Stimulated activated CD4-positive, alpha-beta T cell treated with anti-CD3 and anti-CD28 coated beads, Interleukin-1b, Interleukin-23, amount 100 ng/mL, for 1 hour (primary cell): ENCODE measurements at places on chromosomes 2 and 18.

- DNase-seq = no peak
Observed at GRCh38 chr2:63194175-63194574, 143.5 kb downstream of the OTX1 start.

DNA sequence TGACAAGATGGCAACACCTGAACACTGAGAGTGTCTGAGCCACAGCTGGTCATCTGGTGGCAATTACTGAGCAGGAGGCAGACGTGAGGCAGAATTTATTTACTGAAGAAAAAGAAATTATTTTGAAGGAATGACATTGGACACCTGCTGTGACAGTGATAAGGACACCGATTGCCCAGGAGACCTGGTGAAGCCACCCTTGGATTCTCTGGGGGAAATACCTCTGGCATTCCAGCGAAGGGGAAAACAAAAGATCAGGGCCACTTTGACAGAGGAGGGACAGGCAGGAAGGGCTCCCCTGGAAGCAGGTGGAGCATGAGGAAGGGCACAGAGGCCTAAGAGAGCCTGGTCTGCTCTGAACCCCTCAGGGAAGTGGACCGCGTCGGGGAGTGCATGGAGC lies 85.4 kb upstream of the ALPP start:
- no peak for DNase-seq

DNA sequence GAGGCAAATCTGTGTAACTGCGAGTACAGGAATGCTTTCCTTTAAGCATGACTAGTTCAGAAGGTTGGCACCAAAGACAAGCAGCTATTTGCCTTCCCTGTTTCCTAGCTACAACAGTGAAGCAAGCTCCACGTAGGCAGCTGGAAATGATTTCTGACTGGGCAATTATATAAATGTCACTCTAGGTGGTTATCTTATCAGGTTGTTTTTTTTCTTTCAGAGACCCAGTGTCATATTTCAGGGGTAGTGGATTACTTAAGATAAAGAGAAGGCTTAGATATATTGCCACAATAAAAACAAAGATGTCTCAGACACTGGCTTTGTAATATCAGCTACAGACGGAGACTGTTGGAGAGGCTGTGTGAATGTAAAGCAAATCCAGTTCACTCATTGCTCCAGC lies 748.9 kb upstream of the NXPH2 start:
- DNase-seq = no peak

DNA sequence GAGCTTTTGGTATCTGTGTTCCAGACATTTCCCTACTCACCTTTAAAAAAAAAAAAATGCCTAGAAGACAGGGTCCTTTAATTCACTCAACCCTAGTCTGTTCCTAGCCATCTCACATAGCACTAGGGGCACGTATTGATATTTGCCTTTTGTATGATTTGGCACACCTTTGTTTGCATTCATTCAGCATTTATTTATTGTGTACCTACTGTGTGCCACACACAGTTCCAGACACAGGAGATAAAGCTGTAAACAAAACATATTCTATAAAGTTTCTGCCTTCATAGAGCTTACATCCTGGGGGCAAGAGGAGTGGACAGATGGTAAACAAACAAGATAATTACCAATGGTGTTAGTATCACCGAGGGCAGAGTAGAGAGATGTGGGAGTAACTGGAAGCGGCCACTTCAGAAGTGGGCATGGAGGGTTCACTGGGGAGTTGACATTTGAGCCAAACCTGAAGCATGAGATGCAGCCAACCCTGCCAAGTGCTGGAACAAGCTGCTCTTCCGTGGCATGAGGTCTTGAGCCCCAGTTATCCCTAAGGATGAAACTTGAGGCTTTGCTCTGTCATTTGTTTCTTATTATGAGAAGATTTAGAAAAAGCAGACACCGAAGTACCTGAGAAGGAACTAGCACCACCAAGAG lies 18.2 kb downstream of the MAPRE2 start:
- DNase-seq = no peak

- no peak for DNase-seq
Observed at GRCh38 chr2:242015108-242016065, 145.9 kb downstream of the RTP5 start.

- DNase-seq = no peak
Observed at GRCh38 chr2:232731470-232731869, 34.3 kb downstream of the GIGYF2 start.

DNA sequence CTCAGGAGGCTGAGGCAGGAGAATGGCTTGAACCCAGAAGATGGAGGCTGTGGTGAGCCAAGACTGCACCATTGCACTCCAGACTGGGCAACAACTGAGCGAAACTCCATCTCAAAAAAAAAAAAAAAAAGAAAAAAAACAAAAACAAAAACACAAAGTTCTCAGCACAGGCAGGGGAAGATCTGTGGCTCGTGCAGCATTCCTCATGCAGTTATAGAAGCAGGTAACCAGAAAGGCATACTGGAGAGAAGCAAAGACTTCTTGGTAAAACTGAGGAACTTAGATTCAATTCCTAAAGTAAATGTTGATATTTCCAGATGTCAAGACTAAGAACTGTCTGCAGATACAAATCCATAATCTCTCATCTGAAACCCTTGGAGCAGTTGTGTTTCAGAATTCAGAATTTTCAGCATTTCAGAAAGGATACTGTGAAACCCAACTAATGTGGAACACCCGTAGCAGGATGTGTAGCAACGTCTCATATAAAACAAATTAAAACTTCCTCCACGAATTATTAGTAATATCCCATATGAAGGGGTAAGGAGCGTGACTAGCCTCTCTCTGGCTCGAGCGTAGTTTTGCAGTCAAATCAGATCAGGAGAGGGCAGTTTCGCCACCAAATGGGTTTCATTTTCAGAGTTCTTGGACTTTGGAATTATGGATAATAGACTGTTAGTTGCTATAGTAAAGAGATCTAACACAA lies 13.2 kb upstream of the SLC25A52 start:
- DNase-seq = no peak

DNA sequence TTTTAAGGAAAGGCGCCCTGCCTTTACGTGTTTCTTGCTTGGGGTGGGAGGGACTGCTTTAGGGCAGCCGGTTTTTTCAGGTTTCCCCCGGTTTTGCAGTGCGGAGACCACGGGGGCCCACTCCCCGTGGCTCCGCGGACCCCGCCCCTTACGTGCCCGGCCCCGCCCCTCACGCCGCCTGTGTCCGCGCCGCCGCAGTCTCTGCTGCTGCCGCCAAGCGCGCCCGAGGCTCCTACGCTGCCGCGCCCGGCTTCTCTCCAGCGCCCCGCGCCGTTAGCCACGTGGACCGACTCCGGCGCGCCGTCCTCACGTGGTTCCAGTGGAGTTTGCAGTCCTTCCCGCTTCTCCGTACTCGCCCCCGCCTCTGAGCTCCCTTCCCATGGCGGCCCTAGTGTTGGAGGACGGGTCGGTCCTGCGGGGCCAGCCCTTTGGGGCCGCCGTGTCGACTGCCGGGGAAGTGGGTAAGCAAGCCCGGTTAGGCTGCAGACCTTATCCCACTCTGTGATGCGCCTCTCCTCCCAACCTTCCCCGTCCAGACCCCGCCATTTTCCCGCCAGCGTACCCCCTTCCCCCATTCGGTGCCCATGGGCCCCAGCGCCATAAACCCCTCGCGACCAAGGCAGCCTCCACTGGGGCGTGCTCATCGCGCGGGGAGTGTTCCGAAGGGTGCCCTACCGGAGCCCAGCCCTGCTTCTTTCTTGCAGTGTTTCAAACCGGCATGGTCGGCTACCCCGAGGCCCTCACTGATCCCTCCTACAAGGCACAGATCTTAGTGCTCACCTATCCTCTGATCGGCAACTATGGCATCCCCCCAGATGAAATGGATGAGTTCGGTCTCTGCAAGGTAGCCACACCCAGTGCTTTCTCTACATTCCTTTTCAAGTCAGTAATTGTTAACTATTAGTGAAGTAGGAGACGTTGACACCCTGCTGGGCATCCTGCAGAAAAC lies at the start of gene CAD:
Gene CAD, plus strand, starts transcription at position 197 of the 949 bp plus-strand sequence. Its CDS starts 183 bp downstream, at position 380.
- DNase-seq = peak; percentile 87

DNA sequence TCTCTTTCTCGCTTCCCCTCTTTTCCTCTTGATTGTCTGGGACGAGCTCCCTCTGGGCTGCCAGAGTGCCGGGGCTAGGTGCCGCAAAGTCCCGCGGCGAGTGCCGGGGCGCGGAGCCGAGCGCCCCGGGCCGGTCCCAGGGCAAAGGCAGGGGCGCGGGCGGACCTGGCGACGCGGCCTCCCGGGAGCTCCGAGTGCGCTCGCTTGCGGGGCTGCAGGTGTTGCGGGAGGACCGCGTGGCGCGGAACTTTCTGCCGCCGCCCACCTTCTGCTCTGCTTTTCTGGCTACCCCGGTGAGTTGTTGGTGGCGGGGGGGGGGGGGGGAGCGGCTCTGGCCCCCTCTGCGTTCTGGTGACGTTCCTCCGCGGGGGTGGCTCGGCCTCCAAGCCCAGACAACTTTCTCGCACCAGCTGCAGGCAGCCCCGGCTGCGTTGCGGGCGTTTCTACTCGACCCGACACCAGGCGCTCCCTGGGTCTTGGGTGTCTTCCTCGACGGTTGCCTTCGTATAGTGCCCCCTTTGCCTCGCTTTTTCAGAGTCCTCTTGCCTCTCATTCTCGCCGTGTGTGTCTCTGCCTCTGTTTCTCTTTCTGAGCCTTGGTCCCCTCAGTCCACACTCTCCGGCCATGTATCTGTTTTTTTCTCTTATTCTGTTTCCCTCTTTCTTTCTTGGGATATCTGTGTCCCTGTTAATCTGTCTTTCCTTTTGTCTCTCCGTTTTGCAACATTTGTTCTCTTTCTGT lies 759 bp downstream of the GALNT13 start:
- DNase-seq = no peak

- DNase-seq = no peak
Observed at GRCh38 chr18:2894841-2895370, 48.1 kb downstream of the EMILIN2 start.

GRCh38 chr2:160294339-160294803 lies 94.3 kb upstream of the ITGB6 start:
- no peak for DNase-seq

GRCh38 chr2:23684395-23685176 lies 242.3 kb downstream of the ATAD2B start:
- no peak for DNase-seq

DNA sequence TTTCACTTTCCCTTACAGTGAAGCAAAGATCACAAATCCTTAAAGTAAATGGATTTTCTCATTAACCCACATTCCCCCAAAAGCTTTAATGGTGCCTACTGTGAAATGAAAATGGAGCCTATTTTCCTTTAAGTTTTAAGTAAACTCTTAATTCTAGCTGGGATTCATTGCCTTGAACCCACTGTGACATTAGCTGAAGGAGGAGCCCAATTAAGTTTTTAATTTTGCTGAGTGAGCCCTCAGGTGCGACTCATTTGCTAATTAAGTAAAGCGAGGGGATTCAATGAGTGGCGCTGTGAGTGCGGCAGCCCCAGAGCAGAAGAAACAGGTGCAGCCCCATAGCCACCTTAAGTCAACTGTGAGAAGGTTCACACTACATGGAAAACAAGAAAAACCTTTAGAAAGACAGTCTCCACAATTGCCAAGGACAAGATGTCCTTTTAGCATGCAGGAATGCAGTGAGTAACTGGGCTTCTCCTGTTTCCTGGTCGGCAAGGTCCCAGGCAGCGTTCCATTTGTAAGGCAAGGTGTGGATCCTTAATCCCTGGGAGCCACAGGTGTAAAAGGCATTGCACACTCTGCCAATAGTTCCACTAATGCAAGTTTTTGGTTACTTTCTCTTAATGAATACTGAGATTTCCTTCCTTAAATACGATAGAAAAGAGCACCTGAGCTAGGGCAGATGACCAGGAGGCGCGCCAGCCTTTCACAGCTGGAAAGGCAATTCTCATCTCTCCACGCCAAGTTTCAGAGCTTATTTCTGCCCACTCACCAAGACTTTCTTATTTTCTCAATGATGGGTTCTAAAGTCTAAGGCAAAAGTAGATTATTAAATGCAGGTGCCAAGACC lies 87.7 kb downstream of the TMEM18 start:
- DNase-seq = no peak

DNA sequence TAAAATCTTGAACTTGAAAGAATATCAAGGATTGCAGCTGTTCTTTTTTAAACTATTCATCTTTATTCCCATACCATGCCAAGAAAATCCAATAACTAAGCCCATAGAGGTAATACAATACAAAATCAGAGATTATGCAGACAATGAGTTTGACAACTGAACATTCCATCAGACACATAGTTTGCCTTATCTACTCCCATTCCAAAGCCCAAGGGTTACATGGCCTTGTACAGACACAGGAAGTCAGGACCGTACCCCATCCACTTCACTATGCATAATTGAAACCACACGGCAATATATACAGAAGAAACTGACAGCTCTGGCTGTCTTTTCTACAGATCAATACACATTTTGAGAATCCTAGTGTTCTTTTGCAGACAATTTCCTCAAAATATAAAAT lies 181.3 kb downstream of the TMX3 start:
- no peak for DNase-seq

- no peak for DNase-seq
Observed at GRCh38 chr2:21590026-21590690, 466.4 kb downstream of the TDRD15 start.

- no peak for DNase-seq
Observed at GRCh38 chr2:72347081-72347480, 199.4 kb upstream of the CYP26B1 start.

DNA sequence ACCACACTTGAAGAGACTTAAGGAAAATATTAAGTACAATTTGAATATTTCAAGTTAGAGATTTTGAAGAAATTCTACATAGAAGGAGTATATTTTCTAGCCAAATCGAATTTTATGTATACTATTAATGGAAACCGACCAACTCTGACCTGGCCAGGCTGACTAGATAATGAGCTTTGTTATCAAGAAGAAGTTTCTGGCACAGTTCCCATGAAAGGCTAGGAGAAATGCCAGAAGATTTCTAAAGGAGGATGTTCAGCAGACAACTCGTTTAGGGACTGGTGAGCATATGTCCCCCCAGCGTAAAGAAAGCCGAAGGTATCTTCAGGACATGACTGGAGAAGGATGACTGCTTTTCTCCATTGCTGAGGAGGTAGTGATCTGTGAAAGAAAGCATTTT lies 127.3 kb downstream of the DIS3L2 start:
- no peak for DNase-seq

DNA sequence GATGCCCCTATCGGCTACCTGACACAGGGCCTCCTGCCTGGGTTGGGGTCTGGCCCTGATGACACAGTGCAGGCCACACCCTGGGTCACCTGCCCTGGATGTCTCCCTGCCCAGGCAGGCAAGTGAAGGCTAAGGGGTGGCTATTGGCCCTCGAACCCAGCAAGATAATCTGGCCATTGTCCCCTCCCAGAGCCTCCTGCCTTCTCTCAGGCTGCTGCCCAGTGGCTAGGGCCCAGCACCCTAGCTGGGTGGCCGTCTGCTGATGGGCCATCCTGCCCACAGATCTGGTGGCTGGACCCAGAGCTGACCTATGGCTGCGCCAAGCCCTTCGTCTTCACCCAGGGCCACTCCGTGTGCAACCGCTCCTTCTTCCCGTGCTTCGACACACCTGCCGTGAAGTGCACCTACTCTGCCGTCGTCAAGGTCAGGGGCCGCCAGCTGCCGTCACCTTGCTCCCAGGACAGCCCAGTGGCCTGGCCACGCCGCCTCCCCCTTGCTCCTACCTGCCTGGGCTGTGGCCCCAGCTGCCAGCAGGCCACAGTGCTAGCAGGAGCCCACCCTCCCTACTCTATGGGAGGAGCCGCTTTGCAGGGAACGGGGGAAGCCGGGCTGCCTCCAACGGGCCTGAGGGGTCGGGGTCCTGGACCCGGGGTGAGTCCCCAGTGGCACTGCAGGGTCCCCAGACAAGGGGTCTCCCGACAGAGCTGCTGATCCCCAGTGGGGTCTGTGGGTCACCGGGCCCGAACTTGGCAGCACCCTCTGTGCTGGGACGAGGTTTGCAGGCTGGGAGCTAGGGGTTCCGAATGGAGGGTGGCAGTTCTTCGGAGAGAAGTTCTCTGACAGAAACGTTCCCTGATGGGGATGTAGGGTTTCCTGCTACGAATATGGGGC lies 4.1 kb downstream of the RNPEPL1 start:
- DNase-seq = no peak
